ENCODE measurements at places on chromosomes 12 and 14.

- DNase-seq, result peak; percentile 29
These were observed 440.7 kb downstream of the CCER1 start for GRCh38 chr12:90514325-90514724.

DNA sequence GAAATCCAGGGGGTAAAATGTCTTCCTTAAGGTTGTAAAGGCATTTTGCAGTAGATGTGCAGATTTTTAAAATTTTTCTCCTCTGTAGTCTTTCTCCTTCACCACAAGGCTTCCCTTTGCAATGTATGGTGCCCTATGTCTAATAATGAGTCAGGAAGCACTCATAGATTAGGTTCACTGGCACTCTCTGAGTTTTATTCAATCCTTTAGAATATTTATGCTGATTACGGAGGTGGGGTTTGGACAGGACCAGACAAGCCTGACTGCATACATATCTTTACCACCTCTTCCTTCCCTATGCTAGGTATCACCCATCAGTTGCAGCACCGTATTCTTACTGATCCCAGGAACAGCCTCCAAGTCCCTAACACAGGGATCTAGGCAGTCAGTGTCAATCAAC lies 99.5 kb downstream of the NEDD1 start:
- DNase-seq, result no peak

- DNase-seq, result no peak
These were observed 27.4 kb upstream of the DYRK2 start for GRCh38 chr12:67621112-67621511.

GRCh38 chr12:68040450-68041075 lies 51.3 kb downstream of the IFNG-AS1 start:
- peak; percentile 39 for DNase-seq

GRCh38 chr12:115504306-115505290 lies 772.9 kb downstream of the MED13L start:
- no peak for DNase-seq

- DNase-seq, result no peak
These were observed 96.8 kb downstream of the ACSS3 start for GRCh38 chr12:81174664-81175063.

DNA sequence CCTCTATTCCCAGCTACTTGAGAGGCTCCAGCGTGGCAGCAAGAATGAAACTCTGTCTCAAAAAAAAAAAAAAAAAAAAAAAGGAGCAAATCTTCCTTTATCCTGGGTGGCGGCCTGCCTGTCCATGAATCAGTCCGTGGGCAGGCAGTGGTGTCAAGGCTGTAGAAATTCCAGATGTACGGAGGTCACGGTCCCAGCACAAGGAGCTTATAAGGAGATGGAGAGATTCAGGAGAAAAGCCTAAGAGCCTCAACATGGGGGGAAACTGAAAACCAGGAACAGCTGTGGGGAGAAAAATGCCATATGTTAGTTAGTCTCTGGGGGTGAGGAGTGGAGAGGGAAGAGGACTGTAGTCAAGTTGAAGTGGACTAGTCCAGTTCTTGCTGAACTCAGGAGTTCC lies 130.5 kb upstream of the CRY1 start:
- peak; percentile 14 for DNase-seq

- DNase-seq, result no peak
These were observed 52.9 kb downstream of the GXYLT1 start for GRCh38 chr12:42091769-42092168.

GRCh38 chr14:61183196-61183885 lies 97.8 kb downstream of the TMEM30B start:
- DNase-seq, result no peak

DNA sequence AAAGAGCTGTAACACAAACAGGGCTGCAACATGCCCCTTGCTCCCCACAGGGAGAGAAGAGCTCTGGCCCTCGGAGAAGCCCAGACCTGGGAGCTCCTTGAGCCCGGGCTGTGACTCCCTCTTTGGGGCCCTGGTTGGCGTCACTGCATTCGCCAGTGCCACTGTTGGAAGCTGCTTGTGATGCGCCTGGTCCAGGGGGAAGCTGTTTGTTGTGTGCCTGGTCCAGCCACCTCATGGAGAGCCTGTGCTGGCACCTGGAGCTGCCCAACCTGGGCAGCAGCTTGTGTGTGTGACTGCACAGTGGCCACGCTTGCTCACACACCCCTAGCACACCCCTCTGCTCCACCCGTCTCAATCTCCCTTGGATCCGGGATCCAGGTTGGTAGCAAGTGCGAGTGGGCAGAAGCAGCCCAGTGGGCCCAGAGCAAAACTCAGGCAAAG lies 49.5 kb downstream of the A2M start:
- DNase-seq, result no peak

GRCh38 chr12:19411234-19412204 lies 27.8 kb upstream of the AEBP2 start:
- DNase-seq, result no peak

DNA sequence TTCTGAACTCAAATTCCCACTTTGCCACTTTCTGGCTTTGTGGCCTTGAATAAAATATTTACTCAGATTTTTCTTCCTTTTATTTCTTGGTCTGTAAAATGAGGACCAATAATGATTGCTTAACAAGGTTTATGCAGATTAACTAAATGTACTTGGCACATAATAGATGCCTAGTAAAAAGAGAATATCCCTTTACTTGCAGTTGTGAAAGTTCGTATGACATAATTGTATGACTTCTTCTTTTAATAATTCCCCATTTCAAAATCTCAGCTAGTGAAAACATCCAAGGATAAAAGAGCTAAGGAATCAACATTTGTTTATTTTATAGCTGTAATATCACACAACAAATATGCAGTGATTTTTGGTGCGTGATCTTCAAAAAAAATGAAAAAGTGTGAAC lies 215.6 kb upstream of the ATP2B1 start:
- no peak for DNase-seq

DNA sequence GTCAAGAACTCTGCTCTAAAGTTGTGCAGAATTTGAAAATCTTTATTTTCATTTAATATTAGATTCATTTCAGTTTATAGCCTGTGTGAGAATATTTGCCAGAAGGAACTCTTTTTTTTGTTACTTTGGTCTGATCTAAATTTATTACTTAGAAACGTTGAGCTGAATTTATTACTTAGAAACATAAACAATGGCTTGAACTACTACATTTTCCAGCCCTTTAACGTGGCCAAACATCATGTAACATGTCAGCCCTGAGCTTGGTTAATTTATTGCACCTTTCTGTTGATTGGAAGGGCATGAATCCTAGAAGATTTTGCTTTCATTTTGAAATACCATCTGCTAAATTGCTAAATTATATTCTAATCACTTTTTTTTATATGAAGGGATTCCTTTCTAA lies 241.4 kb downstream of the TMEM117 start:
- DNase-seq, result no peak

GRCh38 chr14:64625386-64626232 lies 75.8 kb downstream of the PPP1R36 start:
- DNase-seq, result no peak

- DNase-seq, result no peak
These were observed 8.4 kb upstream of the APOLD1 start for GRCh38 chr12:12777092-12777491.

- peak; percentile 65 for DNase-seq
These were observed 129.9 kb upstream of the FRMD6 start for GRCh38 chr14:51521764-51522163.

DNA sequence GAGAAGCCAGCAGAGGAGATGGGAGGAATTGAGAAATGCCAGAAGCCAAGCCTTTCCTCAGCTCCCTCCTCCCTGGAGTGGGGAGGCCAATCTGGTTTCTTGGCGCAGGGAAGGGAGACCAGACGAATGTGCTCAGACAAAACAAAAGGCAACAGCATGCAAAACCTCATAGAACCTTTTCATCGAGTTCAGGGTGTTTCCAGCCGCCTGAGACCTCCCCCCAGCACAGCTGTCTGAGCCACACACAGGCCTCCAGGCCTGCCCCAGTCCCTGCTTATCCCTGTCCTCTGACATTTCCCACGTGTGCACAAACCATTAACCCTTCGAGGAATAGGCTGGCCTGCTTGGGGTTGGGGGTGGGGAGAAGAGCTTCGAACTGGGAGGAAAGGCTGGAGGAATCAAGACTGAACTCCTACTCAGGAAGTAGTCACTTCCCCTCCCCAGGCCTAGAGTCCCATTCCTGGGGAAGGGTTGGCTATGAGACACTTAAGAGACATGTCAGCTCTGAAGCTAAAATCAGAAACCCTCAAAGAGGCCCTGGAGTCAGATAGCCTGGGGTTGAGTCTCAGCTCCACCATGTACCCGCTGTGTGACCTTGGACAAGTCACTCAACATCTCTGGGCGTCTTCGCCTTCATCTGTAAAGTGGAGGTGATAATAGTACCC lies 10.7 kb downstream of the TBX3 start:
- no peak for DNase-seq

- DNase-seq, result no peak
These were observed 128.1 kb upstream of the MDM1 start for GRCh38 chr12:68460236-68460635.

GRCh38 chr14:55772486-55772885 lies 192.5 kb downstream of the KTN1 start:
- DNase-seq, result no peak

DNA sequence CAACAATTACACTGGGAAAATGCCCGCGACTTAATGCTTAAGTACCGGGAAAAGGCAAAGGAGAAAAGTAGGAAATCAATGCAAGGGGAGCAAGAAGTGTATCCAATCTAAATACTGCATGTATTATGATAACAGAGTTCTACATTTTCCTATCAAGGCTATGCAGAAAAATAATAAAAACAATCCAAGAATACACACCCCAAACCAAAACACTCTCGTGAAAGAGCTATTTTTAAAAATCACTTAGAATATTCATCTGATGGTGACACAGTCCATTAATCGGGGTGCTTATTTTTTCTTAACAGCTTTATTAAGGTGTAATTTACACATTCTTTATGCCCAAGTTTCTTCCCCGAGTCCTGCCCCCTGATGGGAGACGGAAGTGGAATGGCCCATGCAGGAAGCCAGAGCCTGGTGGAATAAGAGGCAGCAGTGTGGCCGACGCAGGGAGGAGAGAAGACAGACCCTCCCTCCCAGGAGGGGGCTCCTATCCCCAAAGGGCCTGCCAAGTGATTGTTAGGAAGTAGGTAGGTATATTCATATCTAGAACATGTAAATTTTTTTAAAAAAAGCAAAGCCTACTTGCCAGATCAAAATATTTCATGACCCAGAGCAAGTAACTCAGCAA lies 174.3 kb downstream of the FOXN3 start:
- no peak for DNase-seq

DNA sequence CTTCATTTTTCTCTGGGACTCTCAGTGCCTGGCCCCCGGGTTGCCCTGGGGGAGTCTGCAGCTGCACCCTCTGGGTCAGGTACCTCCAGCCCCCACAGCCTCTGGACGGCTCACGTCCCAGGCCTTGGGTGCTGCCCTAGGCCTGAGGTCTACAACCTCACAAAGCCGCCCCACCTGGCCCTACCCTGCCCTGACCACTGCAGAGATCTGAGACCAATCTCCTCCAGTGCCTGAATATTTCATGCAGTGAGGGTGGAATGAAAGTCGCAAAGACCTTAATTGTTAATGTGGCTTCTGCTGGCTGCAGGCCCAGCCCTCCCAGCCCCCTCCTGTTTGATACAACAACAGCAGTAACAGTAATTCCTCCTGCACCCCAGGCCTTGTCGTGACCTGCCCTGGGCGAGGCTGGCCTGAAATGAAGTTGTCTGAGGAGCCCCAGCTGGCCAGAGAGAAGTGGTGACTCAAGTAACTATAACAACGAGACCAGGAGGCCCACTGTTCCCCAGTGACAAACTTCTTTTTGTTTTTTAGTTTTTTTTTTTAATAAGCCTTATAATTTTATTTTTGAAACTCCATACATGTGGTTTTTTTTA lies 8.8 kb upstream of the CCDC85C start:
- no peak for DNase-seq

DNA sequence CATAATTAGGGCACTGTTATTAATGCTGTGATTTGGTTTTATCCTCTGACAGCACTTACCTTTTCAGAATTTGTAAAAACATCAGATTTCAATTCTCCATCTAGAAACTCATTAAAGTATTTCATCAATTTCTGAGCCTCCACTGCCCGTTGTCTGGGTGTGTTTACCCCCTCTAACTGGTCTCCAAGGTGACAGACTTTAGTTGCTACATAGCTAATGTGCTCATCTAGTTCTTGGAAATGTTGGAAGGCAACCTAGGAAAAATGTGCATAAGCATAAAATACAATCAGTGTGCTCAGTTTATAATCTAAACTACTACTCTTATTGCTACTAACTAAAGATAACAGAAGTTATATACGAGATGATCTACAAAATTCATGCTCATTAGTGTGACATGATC lies 24.6 kb downstream of the EXOC5 start:
- no peak for DNase-seq

- DNase-seq, result no peak
These were observed 128.2 kb downstream of the BCL11B start for GRCh38 chr14:99143793-99144192.

DNA sequence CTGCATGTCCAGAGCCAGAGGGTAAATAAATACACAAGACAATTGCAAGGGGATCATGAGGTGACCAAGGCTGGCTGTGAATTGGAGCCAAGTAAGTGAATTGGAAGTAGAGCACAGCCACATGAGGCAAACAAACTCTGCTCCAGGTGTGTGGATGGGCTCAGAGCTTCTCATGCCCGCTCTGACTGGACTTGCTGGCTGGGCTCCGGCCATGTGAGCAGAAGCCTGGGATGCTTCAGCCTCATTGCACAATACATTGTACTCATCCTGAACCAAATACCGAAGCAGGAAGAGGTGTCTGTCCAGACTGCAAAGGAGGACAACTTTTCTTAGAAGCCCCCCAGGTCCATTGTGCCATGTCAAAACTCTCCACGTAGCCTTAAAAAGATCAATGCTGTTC lies 193.0 kb downstream of the TTC8 start:
- no peak for DNase-seq

DNA sequence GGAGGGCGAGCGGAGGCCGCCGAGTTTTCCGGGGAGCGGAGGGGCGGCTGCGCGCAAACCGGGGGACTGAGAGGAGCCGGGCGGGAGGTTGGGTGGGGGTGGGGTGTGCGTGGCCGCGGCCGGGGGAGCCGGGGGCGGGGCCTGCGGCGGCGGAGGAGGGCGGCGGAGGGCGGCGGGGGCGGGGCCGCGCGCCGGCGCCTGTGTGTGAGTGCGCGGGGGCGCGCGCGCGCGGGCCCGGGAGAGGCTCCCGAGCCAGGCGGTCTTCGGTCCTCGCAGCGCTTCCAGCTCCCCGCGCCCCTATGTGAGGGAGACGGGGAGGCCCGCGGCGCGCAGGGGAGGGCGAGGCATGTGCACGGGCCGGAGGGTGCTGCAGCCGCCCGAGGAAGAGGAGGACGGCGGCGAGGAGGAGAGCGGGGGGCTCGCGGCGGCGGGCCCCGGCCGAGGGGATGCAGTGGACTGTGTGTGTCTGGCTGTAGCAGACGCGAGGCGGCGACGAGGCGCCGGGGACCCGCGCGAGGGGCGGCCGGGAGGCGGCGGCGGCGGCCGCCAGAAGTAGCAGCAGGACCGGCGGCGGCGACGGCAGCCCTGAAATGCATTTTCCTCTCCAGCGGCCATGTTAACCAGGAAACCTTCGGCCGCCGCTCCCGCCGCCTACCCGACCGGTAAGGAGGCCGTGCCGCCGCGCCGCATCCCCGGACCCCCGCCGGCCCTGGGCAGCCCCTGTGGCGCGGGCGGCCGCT lies at the start of gene DYRK2:
DYRK2 (plus strand) TSS at position 225 of the 740 bp plus-strand sequence; CDS start at position 614, 389 bp downstream.
- no peak for DNase-seq

All from AG09309 (cell line).